ENCODE measurements at places on chromosomes 7 and 10.

DNA sequence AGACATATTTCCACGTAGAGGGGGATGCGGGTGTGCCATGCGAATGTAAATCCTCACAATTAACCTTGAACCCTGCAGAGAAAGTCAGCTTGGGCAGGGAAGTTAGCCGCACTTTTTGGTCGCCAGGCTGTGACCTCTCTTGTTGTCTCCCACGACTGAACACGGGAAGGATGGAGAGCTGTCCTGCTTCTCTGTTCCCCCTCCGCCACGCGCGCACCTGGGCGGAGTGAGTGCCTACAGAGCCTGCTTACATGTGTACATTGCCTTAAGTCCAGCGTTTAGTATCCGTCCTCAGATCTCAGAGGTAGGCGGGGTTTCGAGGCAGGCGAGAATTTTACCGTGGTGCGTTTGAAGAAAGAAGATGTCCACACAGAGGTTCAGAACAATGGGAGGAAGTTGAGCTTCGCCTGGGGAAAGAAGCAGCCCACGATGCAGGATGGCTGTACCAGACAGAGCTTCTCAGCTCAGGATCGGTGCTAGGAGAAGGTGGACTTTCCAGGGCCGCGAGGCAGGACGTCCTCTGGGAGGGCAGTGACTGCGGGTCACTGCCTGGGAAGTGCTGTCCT lies 482 bp upstream of the ERCC6 start:
- DNase-seq, result peak; percentile 36

GRCh38 chr7:105454095-105454747 lies 65.5 kb upstream of the SRPK2 start:
- DNase-seq, result no peak

DNA sequence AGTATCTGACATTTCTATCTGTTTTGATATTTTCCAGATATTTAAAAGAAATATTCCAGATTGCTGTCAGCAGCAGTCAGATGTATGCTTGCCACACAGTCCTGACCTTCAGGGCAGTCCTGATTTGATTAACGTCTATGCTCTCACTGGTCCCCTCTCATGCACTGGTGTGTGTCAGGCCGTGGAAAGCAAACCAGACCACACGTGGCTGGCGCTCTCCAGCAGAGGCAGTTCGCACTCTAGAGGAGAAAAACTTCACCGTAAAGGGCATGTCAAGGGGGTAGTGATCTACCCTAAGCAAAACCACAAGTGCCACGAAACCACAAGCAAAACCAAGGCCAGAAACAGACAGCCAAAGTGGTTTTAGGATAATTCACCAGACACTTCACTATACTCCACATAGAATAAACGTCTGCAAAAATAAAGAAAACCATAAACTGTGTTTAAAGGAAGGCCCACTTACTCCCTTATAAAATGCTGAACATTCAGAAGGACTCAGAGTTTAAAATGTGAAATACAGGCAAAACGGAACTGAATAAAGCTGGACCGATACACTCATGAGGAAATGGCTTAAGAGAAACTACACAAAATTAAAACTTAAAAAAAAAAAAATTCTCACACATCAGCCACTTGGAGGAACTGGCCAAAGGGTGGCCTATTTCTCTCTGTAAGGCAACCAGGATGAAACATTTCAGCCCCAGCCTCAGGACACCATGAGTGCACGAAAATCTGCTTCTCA lies 26.4 kb downstream of the PARP12 start:
- DNase-seq, result no peak

DNA sequence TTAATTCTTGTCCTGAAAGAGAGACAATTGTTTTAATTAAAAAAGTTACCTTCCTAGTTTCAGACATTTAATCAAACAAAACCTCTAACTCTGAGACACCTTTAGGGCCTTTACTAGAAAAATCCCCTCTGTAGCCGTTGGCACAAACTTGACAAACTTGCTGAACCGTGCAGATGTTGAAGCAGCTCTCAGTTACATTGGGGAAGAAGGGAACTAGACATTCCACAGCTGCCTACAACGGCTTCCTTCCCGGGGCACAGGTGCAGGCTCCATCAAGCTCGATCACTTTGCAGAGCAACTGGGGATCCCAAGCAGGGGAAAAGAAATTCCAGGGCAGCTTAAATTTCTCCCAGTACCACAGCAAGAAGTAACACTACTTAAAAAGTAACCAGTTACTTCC lies 141.3 kb downstream of the SKAP2 start:
- DNase-seq, result no peak

GRCh38 chr10:93186653-93187052 lies 113.0 kb downstream of the CYP26A1 start:
- no peak for DNase-seq

GRCh38 chr7:17957871-17958270 lies 17.6 kb upstream of the SNX13 start:
- DNase-seq, result no peak

- peak; percentile 13 for DNase-seq
Measured at GRCh38 chr10:68095153-68095552, 14.1 kb upstream of the MYPN start.

- DNase-seq, result no peak
Measured at GRCh38 chr7:107232568-107233090, 63.8 kb downstream of the HBP1 start.

GRCh38 chr7:28217143-28217542 lies 36.5 kb upstream of the JAZF1 start:
- DNase-seq, result no peak

DNA sequence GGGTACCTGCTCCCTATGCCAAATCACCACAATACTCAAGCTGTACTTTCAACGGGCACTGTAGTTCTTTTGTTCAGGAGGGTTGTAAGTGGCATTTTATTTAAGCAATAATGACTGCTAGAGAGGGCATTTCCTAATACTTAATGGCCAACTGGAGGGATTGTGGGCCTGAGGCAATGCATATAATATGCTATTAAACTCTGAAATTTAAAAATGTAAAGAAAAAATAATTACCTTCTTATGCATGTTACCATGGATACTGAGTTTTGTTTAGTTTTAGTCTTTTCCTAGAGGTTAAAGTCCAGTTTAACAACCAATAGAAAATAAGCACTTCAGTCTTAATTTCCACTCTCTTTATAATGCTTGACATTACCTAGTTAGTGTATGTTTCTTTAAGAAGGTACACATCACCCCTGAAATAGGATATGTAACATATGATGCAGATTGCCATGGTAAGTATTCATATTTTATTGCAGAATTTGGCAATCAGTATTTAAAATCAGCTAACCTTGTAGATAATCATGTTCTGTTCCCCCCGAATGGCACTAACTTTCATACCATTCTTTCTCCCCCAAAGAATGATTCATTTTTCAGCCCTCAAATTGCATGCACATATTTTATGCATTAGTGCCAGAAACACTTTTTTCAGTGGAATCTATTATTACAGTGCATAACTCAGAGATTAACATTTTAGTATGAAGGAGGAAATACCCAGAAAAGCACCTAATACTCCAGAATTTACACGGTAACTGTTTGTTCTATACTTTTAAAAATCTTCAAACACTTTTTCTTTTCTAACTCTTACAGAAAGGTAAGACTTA lies 90.3 kb upstream of the ZNF438 start:
- no peak for DNase-seq

DNA sequence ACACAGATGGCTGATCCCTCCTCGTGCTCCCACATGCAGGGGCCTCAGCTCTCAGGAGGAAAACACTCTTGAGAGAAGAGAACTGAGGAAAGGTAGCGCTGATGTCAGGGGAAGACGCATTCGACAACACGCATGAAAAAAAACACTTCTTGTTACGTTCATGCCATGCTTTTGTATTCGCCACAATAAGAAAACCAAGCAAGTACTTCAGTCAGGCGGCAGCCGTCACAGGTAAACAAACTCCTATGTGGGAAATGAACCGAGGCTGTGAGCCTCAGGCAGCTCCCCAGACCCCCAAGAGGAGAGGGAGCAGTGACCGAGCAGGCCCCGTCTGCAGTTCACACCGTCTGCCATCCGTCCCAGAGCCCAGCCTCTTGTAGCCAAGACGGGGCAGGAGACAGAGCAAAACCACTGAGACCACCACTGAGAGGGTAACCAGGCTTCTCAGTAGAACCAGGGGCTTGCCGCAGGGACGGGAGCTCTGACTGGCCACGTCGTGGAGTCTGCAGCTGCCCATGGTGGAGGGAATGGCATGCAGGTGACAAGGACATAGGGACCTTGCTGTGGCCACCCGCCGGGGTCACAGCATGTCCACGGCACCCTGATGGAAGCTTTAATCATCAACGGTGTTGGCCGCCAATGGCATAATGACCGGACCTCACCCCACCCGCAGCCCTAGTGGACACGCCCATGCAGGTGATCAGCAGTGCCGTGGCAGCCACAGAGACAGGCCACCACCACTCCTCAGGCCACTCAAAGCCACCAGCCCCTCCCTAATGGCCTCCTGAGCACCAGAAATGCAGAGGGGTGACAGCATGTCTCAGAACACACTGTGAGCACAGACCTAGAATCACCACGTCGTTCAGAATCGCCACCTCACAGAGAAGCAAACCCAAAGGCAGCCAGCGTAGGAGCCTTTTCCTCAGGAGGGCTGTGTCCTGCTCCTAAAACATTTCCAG lies 304.3 kb downstream of the PTPRN2 start:
- no peak for DNase-seq

DNA sequence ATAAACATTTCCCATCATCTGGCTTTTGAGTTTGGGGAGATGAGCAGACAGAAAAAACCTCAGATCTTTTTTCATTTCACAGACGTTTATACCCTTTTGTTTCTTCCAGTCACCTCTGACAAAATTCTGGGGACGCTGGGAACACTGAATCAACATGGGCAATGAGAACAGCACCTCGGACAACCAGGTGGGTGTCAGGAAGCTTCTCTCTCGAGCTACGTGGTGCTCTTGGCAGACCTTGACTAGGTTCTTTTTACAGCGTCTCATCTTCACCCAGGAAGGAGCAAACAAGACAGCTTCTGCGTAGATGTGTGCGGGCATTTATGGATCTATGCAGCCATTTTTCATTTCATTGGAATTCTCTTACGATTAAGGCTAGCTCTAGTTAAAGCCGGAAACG lies 32.9 kb downstream of the TACC2 start:
- no peak for DNase-seq

GRCh38 chr10:17188644-17189172 lies 12.8 kb downstream of the TRDMT1 start:
- DNase-seq, result no peak

- DNase-seq, result no peak
Measured at GRCh38 chr7:73688288-73688687, 4.9 kb downstream of the BUD23 start.

- no peak for DNase-seq
Measured at GRCh38 chr10:75730847-75731246, 299.4 kb downstream of the LRMDA start.

- no peak for DNase-seq
Measured at GRCh38 chr10:84542522-84543490, 214.4 kb downstream of the CCSER2 start.

DNA sequence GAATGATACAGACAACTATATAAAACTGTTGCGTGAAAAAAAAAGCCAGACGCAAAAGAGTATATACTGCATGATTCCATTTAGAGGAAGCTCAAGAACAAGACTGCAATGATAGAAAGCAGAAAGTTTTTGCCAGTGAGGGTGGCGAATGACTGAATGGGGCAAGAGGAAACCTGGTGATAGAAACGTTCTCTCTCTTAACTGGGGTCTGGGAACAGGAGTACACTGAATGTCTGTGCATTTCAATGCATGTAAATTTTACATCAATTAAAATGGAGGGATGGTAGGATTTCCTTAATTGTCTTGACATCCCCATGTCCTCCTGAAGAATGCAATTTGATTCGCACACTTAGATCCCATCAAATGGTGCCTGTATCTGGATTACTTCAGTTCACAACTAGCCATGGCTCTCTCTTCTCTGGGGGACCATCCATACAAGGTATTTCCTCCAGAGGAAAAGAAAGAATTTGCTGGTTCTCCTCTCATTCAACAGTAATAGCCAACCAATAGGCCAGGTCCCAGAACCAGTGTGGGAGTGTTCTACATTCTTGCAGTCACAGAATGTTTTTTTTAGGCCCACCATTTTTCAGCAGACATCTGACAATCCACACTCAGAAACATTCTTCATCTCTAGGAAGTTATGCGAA lies 221.0 kb upstream of the KLF14 start:
- DNase-seq, result no peak

- no peak for DNase-seq
Measured at GRCh38 chr10:32951111-32951510, 6.9 kb downstream of the ITGB1 start.

GRCh38 chr10:810351-810846 lies 120.9 kb upstream of the DIP2C start:
- DNase-seq, result no peak

DNA sequence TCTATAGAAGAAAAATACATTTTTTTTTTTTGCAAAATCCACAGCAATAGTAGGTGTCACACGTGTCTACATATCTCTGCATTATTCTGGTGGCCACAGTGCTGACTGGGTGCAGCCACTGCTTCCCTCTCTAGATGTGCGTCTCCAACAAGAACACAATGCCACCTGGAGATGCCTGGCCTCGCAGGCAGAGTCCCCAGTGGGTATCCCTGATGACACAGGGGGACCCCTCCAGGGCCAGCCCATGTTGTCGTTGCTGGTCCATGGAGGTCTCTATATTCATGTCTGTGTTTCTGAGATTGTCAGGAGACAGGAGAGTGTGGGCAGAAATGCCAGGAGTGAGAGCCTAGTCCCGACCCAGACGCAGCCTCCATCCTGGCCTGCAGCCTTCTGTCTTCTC lies 345.9 kb upstream of the SHH start:
- DNase-seq, result no peak

DNA sequence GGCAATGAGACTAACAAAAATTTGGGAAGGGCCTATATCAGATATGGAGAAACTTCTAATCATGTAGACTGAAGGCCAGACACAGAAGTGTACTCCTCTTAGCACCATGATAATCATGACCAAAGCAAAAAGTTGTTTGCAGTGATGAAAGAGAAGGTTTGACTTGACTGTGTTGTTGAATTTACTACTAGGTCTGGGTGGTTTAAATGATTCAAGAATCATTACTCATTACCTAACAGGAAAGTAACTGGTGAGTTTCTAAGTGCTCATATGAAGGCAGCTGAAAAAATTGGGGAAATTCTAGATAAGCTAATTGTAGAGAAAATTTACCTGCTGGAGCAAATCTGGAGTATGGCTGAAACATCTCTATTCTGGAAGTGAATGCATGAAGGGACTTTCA lies 451.5 kb upstream of the SORCS1 start:
- DNase-seq, result no peak

DNA sequence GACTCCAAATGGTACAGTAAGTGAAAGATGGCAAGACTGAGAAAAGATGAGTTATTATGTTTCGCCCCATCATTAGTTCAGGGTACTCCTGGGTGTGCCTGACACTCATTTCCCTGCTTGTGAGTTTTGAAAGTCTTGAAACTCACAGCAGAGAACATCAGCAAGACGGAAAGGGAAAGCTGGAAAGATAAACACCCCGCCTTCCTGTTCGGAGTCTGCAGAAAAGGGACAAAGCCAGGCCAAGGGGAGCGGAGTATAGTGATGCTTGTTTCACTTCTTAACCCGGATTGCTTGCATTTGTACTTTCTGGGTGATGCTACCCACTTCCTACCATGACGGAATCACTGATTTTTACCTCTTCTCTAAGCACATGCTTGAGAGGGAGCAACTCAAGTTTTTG lies 294.5 kb downstream of the FRMD4A start:
- DNase-seq, result no peak
